Right ventricle myocardium superior (tissue), 1 donor: ENCODE measurements at places on chromosomes 2 and 18. TPM values are rescaled to one million over a fixed set of nuclear protein-coding genes. Genes with fewer than 3 reads are reported as not detected.

DNA sequence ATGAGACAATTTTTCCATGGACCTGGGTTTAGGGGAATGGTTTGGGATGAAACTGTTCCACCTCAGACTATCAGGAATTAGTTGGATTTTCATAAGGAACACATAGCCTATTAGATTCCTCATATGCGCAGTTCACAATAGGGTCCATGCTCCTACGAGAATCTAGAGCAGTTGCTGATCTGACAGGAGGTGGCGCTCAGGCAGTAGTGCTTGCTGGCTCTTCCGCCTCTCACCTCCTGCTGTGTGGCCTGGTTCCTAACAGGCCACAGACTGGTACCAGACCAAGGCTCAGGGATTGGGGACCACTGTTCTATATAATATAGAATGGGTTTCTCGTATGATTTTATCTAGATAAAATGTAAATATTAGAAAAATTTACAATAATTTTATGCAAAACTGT, 338.7 kb downstream of the CPS1 start:
- no peak for DNase-seq

CFAP65 gene
- total RNA-seq: not detected

GRCh38 chr2:173874894-173875237, 90.3 kb downstream of the SP3 start:
- DNase-seq: no peak

CYS1 gene
- 3.6 TPM for total RNA-seq

- no peak for DNase-seq
Measured at GRCh38 chr18:79943608-79944125, 7.8 kb downstream of the SLC66A2 start.

MDH1B gene
- 0.54 TPM for total RNA-seq
